Muscle of leg (tissue), 16 donors: ENCODE measurements at places on chromosomes 7 and 10.

- DNase-seq = no peak
Measured at GRCh38 chr10:58829839-58830238, 317.2 kb downstream of the BICC1 start.

DNA sequence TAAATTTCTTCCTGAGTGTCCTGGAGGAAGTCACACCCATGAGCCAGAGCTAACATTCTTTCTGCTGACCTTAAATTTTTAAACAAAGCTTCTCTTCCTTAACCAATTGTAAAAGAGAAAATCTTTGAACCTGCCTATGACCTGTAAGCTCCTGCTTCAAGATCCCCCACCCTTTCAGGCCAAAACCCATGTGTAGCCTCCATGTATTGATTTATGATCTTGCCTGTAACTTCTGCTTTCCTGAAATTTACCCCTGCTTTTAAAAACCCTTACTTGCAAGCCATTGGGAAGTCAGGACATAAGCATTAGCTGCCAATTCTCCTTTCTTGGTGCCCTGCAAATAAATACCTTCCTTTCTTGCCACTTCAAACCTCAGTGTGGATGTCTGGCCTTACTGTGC lies 68.5 kb upstream of the HECTD2 start:
- no peak for DNase-seq

DNA sequence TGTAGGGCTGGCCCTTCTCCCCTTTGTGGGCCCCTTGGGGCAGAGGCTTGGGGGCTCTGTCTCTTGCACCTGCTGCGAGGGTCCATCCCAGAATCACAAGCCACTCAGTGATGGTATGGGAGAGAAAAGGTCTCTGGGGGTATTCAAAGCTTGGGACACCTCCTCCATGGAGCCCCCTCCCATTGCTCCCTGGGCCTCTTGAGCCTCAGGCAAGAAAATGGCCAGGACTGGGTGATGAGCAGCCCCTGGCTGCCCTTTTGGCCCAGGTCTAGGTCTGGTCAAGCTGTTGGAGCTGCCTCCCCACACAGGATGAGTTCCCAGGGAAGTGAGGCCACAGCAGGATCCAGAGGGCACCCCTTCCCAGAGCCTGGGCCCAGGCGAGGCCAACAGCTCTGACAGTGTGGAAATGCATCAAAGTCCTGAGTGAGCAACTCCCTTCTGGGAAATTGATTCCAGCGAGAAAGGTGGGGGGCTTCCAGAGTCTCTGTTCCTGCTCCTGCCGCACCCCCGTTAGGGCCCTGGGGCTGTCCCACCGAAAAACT lies 3.4 kb upstream of the MYL7 start:
- no peak for DNase-seq

DNA sequence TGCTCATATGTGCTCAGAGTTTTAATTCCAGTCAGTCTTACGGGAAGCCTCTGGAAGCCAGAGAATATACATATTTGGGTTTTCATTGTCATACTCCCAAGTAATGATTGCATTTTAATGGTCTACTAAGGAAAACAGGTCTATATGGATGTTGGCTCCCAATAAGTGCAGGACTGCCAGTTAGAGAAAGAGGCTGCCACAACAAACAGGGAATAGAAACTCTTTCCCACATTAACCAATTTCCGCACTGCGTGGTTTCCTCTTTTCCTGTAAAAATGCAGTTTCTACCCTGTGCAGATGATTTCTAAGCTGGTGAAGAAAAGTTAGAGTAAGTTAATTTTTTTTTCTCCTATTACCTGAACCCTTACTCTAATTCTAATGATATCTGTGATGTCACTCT lies 78.2 kb downstream of the CCSER2 start:
- DNase-seq = peak; percentile 35

DNA sequence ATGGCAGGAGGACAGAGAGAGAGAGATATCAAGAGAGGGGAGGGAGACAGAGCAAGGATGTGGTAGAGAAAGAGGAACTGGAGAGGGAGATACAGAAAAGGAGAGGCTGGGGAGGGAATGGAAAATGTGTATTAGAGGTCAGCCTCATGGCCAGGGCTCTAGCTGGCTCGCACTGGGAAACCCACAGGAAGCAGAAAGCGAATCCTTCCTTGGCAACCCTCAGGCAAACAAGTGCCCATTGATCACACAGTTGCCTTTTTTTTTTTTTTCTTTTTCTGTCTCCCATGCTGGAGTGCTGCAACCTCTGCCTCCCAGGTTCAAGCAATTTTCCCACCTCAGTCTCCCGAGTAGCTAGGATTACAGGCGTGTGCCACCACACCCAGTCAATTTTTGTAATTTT lies 391.2 kb downstream of the TYW1 start:
- no peak for DNase-seq

- DNase-seq = no peak
Measured at GRCh38 chr7:132082394-132082793, 493.9 kb downstream of the PLXNA4 start.

DNA sequence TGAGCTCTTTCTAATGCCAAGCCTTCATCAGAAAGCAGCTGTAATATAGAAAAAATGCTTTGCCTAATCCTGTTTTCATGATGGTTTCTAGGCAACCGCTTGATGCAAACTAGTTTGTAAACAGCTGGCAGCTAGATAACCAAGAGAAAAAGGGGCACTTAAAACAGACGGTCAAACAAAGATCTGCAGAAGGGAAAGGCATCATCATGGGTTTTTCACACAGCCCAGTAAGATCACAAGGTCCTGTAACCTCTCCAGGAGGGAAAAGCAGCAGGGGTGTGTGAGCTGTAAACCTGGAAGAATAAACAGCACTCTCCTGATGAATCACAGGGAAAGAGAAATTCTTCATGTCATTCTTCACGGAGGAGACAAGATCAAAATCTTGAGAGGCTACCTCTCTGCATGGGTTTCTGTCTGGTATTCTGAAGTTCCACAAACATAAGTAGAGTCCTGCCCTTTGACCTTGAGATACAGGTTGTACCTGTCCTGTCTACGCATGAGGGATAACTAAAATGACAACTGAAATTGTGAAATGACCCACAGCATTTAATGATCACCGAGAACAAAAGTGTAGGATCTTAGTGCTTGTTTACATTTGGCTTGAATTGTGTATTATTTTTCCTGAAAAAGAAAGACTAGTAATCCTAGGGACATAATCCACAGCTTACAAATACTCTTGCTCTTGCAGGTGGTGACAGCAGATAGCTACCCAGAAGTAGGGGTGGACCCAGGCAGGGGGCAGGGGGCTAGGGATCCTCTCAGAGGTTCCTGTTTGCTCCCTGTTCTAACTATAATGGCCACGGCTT lies 48.0 kb downstream of the CREB3L2 start:
- peak; percentile 90 for DNase-seq

GRCh38 chr7:147432079-147432478 lies 1158.5 kb upstream of the C7orf33 start:
- DNase-seq = peak; percentile 40

- peak; percentile 35 for DNase-seq
Measured at GRCh38 chr10:6162589-6163356, 40.0 kb upstream of the PFKFB3 start.

DNA sequence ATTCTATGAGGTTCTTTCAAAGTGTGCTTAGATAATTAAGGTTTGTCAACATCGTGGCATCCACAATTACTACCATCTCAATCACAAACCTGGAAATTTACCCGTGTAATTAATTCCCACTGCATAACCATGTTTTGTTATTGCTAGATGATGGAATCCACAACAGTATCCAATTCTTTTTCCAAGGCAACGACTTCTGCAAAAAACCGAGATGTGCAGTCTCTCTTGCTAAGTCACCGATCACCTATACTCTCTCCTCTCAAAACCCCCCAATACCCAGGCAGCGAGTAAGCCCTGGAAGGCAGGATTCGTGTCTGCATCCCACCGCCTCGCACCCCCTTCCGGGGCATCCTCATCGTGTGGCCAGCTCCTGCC lies 678 bp upstream of the EIF4H start:
- no peak for DNase-seq

- no peak for DNase-seq
Measured at GRCh38 chr7:140618306-140618705, 22.3 kb downstream of the DENND2A start.

DNA sequence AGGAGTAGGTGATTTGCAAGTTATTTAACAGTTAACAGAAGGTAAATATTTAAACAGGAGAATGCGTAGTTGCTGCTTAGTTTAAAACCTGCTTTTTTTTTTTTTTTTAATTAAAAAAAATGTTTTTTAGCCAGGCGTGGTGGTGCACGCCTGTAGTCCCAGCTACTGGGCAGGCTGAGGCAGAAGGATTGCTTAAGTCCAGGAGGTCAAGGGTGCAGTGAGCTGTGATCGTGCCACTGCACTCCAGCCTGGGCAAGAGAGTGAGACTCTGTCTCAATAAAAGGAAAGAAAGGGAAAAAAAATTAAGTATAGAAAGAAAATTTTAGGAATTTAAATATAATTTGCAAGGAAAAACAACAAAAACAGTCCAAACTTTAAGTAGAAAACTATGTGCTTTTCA lies 71.6 kb downstream of the BTRC start:
- DNase-seq = no peak

DNA sequence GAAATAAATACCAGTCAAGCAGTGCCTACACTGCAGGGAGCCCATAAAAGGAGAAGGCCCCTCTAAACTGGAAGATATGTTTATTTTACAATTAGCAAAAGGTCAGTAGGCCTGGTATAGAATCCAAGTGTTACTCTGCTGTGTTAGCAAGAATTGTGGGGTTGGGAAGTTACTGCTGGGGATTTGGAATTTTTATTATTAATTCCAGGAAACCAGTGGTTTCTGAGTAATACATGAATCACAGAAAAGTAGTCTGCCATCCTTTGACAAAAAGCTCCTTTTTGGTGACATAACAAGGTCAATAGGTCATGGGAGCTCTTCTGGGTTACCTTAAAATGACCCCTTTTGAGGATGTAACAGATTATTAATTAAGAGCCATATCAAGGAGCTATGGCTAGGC lies 67.4 kb downstream of the ZNF92 start:
- no peak for DNase-seq

DNA sequence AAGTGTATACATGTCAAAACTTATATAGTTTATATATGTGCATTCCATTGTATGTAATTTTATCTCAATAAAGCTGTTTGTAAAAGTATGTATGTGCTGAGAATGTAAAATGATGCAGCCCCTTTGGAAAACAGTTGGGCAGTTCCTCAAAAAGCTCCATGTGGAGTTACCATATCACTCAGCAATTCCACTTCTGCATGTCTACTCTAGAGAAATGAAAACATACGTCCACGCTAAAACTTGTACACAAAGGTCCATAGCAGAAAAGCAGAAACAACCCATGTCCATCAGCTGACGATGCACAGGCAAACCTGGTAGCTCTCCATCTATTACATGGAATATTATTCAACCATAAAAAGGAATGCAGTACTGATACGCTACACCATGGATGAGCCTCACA lies 8.3 kb upstream of the RGS10 start:
- DNase-seq = peak; percentile 77

DNA sequence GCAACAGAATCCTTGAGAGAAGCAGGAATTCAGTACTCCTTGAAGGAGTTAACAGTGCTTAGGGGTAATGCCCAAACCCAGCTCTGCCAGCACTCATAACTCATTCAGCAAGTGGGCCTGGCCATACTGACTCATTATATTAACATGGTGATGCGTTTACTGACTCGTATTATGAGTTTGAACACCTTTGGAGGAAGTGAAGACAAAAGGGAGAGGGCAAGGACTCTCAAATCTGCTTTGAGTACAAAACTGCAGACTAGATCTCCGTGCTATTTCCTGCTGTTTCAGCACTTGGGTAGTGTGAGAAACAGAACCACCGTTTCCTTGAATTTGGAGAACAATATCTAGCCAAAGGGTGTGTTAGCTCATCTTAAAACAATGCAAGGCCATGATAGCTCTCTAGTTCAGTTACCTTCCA lies 30.8 kb downstream of the SLC16A9 start:
- DNase-seq = peak; percentile 4
